ENCODE measurements at places on chromosomes 5 and 9.

DNA sequence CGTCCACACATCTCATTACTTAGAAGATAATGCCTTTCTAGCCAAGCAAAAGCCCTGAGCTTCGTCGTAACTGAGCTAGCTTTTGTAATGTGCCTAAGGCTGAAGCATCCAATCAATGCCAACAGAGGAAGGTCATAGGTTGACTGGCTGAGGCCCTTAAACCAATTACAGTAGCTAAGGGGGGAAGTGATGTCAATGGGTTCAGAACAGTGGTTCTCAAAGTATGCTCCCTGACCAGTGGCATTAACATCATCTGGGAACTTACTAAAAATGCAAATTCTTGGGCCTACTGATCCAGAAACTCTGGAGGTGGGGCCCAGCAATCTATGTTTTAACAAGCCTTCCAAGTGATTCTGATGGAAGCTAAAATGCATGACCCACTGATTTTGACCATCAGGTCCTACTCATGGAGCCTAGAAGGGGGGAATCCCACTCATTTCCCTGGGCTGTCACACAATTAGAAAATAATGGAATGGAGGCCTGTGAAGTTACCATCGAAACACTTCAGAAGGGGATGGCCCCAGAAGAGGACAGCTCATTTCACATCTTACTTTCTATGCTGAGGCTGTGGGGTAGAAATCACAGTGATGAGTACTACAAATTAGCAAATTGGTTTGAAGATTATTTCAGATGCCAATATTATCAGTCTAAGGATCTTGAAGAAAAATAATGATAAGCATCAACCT is 4.8 kb upstream of the VLDLR start:
- no peak overlapping the region for H3K27ac ChIP-seq
- H3K27me3 ChIP-seq: peaks cover 29% of the 10 kb centered on the region

DNA sequence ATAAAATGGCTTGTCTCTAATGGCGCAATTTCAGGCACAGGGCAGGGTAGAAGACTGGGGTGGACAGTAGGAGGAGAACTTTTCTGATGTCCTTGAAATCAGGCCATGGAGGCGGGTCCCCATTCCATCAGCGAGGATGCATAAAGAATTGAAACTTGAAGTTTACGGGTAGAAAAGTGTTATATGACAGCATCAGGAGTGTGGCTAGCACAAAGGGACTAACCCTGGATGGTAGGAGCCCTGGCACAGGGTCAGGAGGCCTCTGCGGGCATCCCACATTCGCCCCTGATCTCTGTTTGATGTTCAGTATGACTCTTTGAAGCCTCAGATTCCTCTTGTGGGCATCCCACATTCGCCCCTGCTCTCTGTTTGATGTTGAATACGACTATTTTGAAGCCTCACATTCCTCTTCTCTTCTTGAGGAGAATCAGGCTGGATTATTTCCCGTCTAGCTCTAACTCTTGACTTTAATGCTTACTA is 94.8 kb upstream of the ADRA1B start:
- H3K4me3 ChIP-seq: no peak overlapping the region
- H3K27ac ChIP-seq: no peak overlapping the region
- H3K27me3 ChIP-seq: no peaks in the 10 kb centered on the region
- no peak for DNase-seq
- H3K4me1 ChIP-seq: no peaks in the 10 kb centered on the region
- no peaks in the 10 kb centered on the region for H3K36me3 ChIP-seq

- no peaks in the 10 kb centered on the region for H3K27me3 ChIP-seq
- no peaks in the 10 kb centered on the region for H3K36me3 ChIP-seq
- no peak for DNase-seq
- H3K4me1 ChIP-seq: no peaks in the 10 kb centered on the region
Measured at GRCh38 chr9:122192261-122192875, 32.7 kb downstream of the MORN5 start.

GRCh38 chr5:6676702-6677101 is 36.5 kb upstream of the TENT4A start:
- H3K36me3 ChIP-seq: no peaks in the 10 kb centered on the region
- H3K27ac ChIP-seq: no peak overlapping the region
- no peak for DNase-seq
- no peaks in the 10 kb centered on the region for H3K27me3 ChIP-seq
- H3K4me3 ChIP-seq: no peak overlapping the region
- H3K4me1 ChIP-seq: no peaks in the 10 kb centered on the region

DNA sequence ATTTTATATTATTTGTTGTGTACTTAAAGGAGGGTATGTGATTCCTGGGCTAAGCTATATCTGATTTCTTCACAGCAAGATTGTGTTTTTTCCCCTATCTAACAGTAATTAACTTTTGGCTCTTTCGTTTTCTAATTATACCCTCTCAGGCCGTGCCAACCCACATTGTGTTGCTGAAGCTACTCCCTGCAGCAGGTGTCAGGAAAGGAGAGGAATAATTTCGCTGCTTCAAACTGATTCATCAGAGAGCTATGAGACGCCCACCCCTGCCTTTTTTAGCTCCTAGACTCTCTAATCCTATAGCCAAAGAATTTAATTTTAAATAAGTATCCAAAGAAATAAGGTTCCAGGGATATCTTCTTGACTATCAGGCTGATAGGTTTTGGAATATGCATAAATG is 3.8 kb downstream of the CAVIN4 start:
- DNase-seq: no peak
- no peaks in the 10 kb centered on the region for H3K4me1 ChIP-seq
- H3K36me3 ChIP-seq: no peaks in the 10 kb centered on the region
- no peak overlapping the region for H3K4me3 ChIP-seq

- no peak overlapping the region for H3K4me3 ChIP-seq
- peaks cover 8% of the 10 kb centered on the region for H3K4me1 ChIP-seq
- peak; percentile 32 for DNase-seq
Measured at GRCh38 chr9:73202980-73203379, 51.3 kb downstream of the ANXA1 start.
